ENCODE measurements at places on chromosomes 7 and 10.

- no peak for DNase-seq
These were observed 32.9 kb upstream of the ANKRD2 start for GRCh38 chr10:97539523-97540200.

- DNase-seq, result no peak
These were observed 31.5 kb upstream of the OR9A4 start for GRCh38 chr7:141884539-141885225.

DNA sequence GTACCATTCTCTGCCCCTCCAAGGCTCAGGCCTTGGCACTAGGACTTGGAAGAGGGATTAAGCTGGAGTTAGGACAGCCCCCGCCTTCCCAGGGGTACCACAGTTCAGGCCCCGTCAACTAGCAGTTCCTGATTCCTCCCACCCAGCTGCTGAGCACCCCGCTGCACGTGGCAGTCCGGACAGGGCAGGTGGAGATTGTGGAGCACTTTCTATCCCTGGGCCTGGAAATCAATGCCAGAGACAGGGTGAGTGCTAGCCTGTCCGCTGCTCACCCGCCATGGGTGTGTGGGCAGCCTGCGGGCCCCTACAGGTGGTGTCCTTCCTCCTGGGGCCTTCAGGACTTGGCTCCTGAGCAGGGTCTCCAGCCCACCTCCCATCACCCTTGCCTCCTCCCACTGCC is 2.0 kb upstream of the HOGA1 start:
- DNase-seq, result no peak

DNA sequence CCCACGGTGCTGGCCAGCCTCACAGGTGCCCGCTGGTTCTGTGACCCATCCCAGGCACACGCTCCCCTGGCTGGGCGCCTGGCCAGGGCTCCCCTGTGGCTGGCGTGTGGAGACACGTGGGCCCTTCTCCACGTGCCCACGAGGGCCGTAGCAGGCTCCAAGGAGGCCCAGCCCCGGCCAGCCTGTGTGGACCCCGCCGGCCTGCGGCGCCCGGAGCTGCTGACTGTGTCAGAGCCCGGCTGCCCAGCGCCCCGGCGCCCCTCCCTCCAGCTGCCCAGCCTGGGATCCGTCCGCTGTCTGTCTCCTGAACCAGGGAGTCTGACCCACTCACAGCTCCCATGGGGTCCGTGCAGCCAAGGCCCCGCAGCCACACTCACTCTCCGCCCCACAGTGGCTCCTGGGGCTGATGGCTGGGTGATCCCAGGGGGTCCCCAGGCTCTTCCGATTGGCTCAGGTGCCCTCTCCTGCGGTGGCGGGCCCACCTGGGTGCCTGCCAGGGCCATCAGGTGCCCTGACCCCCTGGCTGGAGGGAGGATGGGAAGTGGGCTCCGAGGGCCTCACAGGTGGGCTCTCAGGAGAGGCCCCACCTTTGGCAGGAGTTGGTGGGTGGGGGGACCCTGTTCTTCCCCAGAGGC is 9.6 kb downstream of the TMEM184A start:
- DNase-seq, result no peak

- DNase-seq, result no peak
These were observed 129.3 kb upstream of the PRR15 start for GRCh38 chr7:29434380-29434768.

DNA sequence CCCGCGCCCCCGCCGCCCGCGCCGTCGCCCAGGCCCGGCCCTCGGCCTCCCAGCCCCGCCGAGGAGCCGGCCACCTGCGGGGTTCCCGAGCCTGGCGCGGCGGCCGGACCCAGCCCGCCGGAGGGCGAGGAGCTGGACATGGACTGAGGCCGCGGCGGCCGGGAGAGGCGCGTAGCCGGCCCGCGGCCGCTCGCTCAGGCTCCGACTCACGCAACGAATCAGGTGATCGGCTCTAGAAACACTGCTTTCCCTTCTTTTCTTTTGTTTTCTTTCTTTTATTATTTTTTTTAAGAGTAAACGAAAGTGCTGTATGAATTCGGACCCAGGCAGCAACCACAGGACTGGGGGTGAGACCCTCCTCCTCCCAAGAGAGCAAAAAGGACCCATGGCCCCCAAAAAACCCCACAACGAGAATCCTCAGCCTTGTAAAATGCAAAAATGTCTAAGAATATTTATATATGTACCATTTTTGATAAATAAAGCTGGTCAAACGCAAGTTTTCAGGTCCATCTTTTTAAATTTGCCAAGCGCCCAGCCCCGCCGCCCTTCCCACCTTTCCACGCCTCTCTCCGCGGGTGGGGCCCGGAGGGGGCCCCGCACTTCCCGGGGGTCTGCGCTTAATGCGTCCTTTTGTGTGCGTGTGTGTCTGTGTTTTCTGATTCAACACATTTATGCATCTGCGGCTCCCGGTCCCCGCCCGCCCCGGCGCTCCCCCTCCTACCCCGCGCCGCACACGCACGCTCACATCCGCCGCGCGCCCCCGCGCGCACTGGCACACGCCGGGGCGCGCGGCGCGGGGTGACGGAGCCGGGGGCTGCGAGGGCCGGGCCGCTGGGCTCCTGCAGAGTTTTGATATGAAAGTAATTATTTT is 4.4 kb downstream of the UNCX start:
- DNase-seq, result no peak

- no peak for DNase-seq
These were observed 200.9 kb upstream of the CNTNAP2 start for GRCh38 chr7:145915679-145916078.

DNA sequence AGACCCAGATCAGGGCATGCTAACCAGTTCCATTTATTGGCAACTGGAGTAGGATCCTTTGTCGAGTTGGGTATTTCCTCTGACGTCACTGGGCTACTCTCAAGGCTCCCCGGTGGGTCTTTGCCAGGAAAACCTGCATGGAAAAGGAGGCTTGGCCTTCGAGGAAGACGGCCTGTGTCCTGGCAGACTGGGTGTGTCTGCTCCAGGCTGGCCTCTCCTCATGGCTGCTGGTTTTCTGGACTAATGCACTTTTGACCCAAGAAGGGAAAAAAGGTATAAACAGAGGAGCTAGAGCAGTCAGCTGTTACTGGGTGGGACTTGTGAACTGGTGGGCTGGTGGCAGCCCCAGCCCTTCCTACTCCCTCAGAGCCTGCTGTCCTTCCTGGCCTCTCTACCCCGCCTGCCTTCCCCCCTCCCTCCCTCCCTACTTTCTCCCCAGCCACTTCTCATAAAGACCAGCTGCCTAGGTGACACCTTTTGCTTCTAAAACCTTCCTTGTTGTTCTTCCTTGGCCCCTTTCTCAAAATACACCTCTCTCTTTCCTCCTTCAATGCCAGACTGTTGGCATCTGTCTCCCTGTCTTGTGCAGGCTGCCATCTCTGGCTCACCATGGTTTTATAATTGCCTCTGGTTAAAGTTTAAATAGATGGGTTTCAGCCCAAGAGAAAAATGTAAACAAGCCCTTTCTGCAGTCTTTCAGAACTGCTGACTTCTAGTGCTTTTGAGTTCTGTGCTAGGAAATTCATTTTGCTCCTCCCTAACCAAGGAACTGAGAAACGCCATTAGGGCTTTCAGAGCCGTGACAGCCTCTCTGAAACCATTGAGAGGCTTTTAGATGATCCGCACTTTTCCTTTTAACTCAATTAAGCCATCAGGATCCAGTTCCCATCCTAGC is 101.8 kb upstream of the MKLN1 start:
- no peak for DNase-seq

GRCh38 chr7:18087026-18087686 is 59.5 kb upstream of the PRPS1L1 start:
- no peak for DNase-seq

DNA sequence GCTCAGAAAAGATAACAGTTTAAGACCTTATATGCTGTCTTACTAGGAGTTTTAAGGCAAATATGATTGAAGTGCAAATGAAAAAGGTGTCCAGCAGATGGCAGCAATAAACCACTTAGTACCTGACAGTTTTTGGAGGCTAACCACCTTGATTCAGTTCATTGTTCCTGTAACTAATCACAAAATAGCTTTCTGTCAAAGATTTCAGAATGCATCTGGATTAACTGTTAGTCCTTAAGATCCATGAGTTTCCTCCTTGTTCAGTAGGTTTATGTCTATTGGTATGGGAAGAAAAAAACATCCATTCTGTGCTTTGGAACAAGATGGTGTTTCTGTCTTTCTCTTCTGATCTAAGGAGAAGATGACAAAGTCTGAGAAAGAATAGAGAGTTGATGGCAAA is 46.6 kb downstream of the CCSER2 start:
- peak; percentile 64 for DNase-seq

GRCh38 chr7:40324914-40325313 is 190.1 kb downstream of the SUGCT start:
- DNase-seq, result no peak

GRCh38 chr10:72466018-72466417 is 111.3 kb upstream of the DNAJB12 start:
- DNase-seq, result no peak

DNA sequence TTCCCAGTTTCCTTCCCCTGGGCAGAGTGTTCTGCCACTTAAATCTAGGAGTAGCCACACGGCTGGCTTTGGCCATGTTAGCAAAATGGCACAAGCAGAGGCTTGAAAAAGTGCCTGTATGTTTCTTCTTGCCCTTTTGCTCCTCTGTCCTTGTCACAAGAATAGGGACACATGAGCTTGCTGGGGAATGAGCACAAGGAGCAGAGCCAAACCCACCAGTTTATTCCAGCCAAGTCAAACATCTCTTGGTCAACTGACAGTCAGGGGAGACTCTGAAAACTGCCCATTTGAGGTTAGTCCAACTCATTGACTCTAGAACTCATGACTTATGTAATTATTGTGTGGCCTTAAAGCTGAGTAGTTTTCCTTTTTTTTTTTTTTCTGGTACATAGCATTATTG is 739.7 kb upstream of the FZD8 start:
- no peak for DNase-seq

Measured in erythroblast (primary cell).